ENCODE measurements at places on chromosomes 5 and 9. TPM values are rescaled to one million over a fixed set of nuclear protein-coding genes. Genes with fewer than 3 reads are reported as not detected.

- no peak for DNase-seq
Observed at GRCh38 chr9:113228130-113228665, 6.9 kb downstream of the SLC31A1 start.

GRCh38 chr9:120868676-120869359, 8.2 kb downstream of the PHF19 start:
- peak; percentile 84 for DNase-seq

DNA sequence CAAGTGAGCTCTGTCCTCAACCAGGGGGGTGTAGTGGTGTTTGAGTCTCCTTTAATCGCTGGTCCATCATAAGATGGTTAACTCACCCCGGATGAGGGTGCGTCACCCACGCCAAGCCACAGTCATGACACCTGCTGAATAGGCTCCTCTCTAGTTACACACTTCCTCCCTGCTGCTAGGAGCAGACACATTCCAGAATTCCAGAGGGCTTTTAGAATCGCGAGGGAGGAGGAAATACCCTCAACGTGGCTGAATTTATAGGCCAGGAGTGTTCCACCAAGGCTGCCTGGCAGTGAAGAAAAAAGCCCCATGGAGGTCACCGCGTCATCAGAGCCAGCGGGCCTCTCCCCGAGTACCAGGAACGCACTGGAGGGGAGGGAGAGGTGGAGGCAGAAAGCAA, 5.1 kb downstream of the GLRX start:
- DNase-seq, result no peak

- no peak for DNase-seq
Observed at GRCh38 chr5:67520161-67520908, 323.7 kb upstream of the CD180 start.

DNA sequence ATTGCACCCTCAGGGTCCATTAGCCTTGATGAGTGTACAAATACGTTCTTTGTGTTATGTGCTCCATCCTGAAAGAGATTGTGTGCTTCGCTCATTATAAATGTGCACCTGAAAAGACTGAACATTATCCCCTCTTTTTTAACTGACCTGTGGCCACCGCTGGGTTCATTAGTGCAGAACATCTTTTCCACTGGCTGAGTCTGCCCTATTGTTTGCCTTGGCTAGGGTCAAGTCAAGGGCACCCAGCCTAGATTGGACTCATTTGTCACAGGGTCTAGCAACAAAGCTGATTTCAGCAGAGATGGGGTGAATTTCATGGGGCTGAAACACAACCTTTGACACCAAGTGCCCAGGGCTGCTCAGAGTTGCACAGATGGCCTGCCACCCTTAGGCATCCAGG, 764.1 kb upstream of the ARRDC3 start:
- no peak for DNase-seq

GRCh38 chr5:123097871-123098735, 9.1 kb downstream of the PRDM6 start:
- no peak for DNase-seq

SPATA31C1 gene
- 0.78 TPM for polyA plus RNA-seq

Measured in renal cortex interstitium (tissue), 15 donors.